ENCODE measurements at places on chromosomes 5 and 9.
A peak's percentile ranks its signal among the peaks of the same experiment; 100 is the strongest.

DNA sequence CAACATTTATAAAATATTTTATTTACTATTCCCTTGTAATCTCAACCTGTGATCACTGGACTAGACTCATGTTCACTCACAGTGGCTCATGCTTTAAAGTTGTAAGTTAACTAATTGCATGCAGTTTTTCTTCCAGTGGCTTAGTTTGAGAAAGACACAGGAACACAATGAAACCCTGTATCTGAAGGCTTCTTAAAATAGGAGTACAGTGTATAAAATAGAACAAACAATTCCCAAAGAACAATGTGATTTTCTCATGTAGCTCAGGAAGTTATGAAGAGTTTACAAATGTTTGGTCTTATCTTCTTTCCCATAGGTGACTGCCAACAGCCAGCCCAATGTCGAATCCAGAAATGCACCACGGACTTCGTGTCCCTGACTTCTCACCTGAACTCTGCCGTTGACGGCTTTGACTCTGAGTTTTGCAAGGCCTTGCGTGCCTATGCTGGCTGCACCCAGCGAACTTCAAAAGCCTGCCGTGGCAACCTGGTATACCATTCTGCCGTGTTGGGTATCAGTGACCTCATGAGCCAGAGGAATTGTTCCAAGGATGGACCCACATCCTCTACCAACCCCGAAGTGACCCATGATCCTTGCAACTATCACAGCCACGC lies 5.9 kb downstream of the RGMB start:
- no peak for DNase-seq

DNA sequence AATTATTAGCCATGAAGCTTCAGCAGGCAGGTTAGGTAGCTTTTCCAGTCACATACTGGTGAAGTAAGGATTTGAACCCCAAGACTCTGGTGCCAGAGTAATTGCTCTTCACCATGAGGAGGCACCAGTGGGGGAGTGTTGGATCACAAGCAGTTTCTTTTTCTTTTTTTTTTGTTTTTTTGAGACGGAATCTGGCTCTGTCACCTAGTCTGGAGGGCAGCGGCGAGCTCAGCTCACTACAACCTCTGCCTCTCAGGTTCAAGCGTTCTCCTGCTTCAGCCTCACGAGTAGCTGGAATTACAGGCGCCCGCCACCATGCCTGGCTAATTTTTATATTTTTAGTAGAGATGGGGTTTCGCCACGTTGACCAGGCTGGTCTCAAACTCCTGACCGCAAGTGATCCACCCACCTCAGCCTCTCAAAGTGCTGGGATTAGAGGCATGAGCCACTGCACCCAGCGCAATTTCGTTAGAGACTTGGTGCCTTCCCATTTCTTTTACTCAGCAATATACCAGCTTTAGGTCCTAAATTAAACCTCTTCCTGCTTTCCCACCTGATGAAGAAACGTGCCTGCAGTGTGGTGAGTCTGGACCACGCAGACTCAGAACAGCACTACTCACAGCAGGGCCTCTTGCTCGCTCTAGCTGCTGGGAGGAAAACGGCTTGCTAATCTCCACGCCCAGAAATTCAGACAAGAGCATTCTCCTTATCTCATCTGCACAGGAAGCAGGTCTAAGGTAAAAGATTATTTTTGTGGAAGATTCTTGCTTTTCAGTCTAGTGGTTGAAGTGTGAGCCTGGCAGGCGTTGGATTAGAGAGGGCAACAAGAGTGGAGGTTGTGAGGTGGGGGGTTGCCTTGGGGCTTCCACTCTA lies at the start of gene S100Z:
TSS of gene S100Z (plus strand) at position 596 of the 873 bp plus-strand sequence. CDS start 25,346 bp downstream, outside the sequence.
- no peak for DNase-seq

- DNase-seq = no peak
These were observed 35.3 kb upstream of the HSPA9 start for GRCh38 chr5:138610415-138610917.

- DNase-seq = peak; percentile 97
These were observed 31.7 kb upstream of the NR3C1 start for GRCh38 chr5:143435210-143435657.

GRCh38 chr5:137215261-137215660 lies 283.9 kb downstream of the SPOCK1 start:
- no peak for DNase-seq

- no peak for DNase-seq
These were observed at the start of gene ZNF454 for GRCh38 chr5:178940569-178941360. Gene ZNF454, plus strand, starts transcription at chr5:178941198. Its CDS starts 1,594 bp downstream, at chr5:178942792.

- no peak for DNase-seq
These were observed 39.5 kb downstream of the TRIP13 start for GRCh38 chr5:932151-932627.

DNA sequence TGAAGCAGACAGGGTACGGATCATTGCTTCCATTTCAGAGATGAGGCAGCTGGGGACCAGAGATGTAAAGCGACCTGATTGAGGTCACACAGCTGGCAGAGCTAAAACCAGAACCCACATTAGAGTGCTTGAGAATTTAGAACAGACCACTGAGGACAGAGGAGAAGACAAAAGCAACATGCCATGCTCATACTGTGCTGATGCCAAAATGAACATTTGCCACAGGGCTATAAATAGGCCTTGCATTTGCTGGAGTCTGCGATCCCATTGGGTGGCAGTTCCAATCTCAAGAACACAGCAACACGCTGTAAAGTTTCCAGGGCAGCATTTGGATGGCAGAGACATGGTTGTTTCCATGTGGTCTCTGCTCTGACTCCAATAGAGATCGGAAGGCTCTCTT lies 222.4 kb upstream of the TBC1D2 start:
- DNase-seq = no peak

DNA sequence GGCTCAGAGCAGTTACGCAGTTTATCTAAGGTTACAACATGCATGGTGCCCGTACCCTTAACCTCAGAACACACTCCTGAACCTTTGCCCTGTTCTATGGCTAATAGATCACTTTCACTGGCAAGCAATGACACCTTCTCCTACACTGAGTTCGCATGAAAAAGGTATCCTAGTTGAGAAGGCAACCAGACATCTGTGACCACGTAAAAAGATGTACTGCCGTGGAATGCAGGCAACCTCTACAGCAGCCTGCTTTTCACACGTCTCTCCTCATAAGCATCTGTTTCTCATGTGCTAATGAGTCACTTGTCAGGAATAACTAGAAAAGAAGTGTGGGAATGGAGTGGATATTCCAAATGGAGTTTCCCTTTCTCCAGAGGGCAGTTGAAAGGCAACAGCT lies 71.4 kb downstream of the FBXO38 start:
- DNase-seq = no peak

GRCh38 chr5:56202483-56202882 lies 30.6 kb downstream of the ANKRD55 start:
- no peak for DNase-seq

DNA sequence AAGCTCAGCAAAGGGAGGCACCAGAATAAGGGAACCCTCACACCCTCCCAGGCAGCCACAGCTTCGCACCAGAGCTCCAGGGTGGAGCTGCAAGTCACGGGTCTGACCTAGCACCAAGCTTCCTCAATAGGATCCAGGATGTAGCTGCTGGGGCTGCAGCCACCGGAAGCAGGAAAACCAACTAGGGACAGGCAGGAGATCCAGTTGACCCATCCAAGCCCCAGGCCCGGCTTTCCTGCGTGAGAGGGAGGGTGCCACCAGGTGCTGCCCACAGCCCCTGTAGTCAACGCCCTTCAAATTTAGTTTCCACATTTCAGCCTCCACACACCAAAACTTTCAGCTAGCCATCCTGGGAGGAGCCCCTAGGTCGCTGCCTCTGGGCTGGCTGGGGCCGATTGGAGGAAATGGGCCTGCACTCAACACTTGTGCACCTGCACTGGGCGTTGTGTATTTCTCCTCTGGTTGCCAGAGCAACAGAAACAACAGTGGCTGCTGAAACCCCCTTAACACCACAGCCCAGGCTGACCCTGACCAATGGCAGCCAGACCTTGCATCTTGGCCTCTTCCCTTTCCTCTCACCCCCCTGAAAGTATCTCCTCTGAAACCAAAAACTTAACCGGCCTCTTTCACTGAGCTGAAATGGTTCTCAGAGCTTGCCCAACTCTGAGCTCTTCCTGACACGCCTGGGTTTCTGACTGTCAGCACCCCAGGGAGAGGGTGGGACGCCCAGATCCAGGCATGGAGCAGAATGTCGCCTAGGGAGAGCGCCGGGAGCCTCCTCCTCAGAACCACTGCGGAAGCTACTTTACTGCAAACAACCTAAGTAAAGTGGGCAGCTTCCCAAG lies 226.5 kb upstream of the MAP3K1 start:
- no peak for DNase-seq

GRCh38 chr9:125547368-125547767 lies 159.6 kb downstream of the MAPKAP1 start:
- no peak for DNase-seq

DNA sequence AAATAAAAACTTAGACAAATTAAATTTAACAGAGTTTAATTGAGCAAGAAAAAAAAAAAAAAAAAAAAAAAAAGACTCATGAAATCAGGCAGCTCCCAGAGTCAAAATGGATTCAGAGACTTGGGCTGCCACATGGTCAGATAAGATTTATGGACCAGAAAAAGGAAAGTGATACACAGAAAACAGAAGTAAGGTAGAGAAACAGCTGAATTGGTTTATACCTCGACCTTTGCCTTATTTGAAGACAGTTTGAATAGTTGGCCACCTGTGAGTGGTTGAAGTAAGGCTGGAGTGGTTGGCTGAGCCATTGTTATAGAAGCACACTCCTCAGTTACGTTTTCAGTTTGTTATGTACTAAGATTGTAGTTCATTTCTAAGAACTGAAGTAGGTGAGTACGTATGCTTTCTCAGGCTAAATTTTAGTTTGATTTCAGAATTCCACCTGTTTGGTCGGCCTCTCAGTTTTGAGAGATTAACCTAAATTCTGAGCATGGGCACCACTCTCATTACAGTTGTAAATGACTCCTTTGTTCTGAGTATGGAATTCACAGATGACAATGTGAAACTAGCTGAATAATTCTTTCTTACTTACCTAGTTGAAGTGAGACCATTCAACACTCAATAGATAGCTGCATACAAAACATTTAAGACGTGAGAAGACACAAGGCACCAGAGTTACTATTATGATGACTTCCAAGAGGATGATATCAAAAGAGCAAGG lies 149.0 kb downstream of the AOPEP start:
- DNase-seq = no peak

- DNase-seq = no peak
These were observed 245.4 kb downstream of the MLLT3 start for GRCh38 chr9:20376731-20377375.

GRCh38 chr9:133004091-133004998 lies 25.9 kb downstream of the GFI1B start:
- no peak for DNase-seq

DNA sequence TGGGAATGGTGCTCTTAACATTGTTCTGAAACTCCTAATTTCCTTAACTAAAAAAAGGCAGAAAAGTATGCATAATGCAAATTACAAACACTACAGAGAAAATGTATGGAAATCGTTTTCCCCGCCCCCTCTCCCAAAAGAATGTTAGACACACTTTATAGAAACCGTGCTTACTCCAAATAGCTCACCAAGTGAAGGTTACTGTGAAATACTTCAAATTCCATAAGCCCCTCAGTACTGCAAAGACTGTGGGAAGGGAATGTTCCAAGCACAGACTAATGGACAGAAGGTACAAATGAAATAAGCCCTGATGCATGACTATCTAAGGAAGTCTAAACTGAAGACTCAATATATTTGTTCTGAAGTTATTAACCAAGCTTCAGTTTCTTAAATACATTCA lies 12.5 kb downstream of the MAPKAP1 start:
- no peak for DNase-seq

DNA sequence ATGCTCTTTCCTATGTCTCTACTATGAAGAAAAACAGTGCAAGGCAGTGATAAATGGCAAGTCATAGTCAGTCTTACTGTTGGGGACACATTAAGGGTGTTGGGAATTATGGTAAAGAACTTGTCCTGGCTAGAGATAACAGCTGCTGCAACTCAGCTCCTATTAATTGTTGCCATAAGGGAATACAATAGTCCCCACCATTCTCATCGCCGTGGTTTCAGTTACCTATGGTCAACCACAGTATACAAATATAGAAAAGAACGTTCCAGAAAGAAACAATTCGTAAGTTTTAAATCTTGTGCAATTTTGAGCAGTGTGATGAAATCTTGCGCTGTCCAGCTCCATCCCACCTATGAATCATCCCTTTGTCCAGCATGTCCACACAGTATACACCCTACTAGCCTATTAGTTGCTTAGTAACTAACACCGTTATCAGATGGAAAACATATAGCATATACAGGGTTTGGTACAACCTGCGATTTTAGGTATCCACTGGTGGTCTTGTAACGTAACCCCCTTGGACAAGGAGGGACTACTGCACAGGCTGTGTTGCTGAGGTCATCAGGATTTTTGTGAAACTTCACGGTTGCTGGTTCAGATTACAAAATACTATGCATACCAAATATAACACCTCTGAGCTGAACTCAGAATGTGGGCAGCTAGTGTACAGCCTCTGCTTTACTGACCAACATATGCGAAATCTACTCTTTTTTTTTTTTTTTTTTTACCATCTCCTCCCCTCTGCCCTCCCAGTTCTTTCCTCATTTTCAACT lies 53.5 kb downstream of the ZFR start:
- DNase-seq = peak; percentile 37

- no peak for DNase-seq
These were observed 174.0 kb downstream of the ARHGAP26 start for GRCh38 chr5:142944140-142944539.

GRCh38 chr9:121185178-121185745 lies 16.4 kb downstream of the RAB14 start:
- no peak for DNase-seq

GRCh38 chr5:16869821-16870796 lies 66.0 kb downstream of the MYO10 start:
- no peak for DNase-seq

- no peak for DNase-seq
These were observed 45.5 kb downstream of the DAB2IP start for GRCh38 chr9:121696930-121697329.

GRCh38 chr5:151096001-151096373 lies 15.2 kb upstream of the TNIP1 start:
- DNase-seq = no peak

DNA sequence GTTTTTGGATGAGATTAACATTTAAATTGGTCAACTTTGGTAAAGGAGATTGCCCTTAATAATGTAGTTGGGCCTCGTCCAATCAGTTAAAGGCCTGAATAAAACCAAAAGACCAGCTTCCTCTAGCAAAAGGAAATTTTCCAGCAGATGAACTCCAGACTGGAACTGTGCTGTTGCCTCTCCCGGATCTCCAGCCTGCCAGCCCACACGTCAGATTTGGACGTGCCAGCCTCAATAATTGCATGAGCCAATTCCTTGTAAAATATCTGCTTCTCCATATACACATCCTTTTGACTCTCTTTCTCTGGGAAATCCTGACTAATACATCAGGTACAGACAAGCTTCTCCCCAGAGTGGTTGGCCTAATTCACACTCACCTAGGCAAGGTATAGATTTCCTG lies 175.8 kb upstream of the ADCY2 start:
- DNase-seq = no peak

GRCh38 chr9:136808806-136809158 lies 1.0 kb downstream of the RABL6 start:
- no peak for DNase-seq

- DNase-seq = no peak
These were observed 90.9 kb downstream of the COL5A1 start for GRCh38 chr9:134732392-134733110.

GRCh38 chr5:40694433-40694832 lies 14.7 kb downstream of the PTGER4 start:
- no peak for DNase-seq

All from SIG-M5 (cell line).